ENCODE measurements at places on chromosomes 7 and 10. TPM values are rescaled to one million over a fixed set of nuclear protein-coding genes. Genes with fewer than 3 reads are reported as not detected.
A peak's percentile ranks its signal among the peaks of the same experiment; 100 is the strongest.

Gene ZCCHC24
- total RNA-seq, result 6.2 TPM

DNA sequence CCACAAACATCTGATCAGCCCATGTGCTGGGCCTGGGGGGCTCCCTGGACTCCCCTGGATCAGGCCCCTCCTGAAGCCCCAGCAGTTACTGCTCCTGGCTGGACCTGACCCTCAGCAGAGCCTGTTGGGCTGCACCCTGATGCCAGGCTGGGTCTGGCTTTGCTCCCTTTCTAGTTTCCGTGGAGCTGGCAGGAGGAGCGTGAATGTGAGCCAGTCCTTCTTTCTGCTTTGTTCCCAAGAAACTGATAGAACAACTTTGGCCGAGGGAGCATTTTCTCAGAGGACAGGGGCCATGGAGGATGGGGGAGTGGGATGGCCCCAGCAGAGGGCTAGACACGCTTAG lies 128.2 kb downstream of the NEURL1 start:
- H3K27me3 ChIP-seq, result no peaks in the 10 kb centered on the region
- H3K4me1 ChIP-seq, result no peaks in the 10 kb centered on the region
- peaks cover 5% of the 10 kb centered on the region for H3K36me3 ChIP-seq
- H3K27ac ChIP-seq, result no peak overlapping the region

- no peaks in the 10 kb centered on the region for H3K27me3 ChIP-seq
- H3K4me1 ChIP-seq, result no peaks in the 10 kb centered on the region
- no peak overlapping the region for H3K4me3 ChIP-seq
- no peak for DNase-seq
- H3K36me3 ChIP-seq, result no peaks in the 10 kb centered on the region
These were observed 615.3 kb upstream of the MGMT start for GRCh38 chr10:128851726-128852125.

GRCh38 chr7:23247046-23247602 lies 549 bp downstream of the GPNMB start:
- peaks cover 5% of the 10 kb centered on the region for H3K4me1 ChIP-seq
- no peak overlapping the region for H3K27ac ChIP-seq

- no peak overlapping the region for H3K27ac ChIP-seq
- no peaks in the 10 kb centered on the region for H3K4me1 ChIP-seq
- no peaks in the 10 kb centered on the region for H3K27me3 ChIP-seq
- H3K36me3 ChIP-seq, result no peaks in the 10 kb centered on the region
- DNase-seq, result no peak
These were observed 39.5 kb downstream of the WNT2 start for GRCh38 chr7:117283371-117283770.

DNA sequence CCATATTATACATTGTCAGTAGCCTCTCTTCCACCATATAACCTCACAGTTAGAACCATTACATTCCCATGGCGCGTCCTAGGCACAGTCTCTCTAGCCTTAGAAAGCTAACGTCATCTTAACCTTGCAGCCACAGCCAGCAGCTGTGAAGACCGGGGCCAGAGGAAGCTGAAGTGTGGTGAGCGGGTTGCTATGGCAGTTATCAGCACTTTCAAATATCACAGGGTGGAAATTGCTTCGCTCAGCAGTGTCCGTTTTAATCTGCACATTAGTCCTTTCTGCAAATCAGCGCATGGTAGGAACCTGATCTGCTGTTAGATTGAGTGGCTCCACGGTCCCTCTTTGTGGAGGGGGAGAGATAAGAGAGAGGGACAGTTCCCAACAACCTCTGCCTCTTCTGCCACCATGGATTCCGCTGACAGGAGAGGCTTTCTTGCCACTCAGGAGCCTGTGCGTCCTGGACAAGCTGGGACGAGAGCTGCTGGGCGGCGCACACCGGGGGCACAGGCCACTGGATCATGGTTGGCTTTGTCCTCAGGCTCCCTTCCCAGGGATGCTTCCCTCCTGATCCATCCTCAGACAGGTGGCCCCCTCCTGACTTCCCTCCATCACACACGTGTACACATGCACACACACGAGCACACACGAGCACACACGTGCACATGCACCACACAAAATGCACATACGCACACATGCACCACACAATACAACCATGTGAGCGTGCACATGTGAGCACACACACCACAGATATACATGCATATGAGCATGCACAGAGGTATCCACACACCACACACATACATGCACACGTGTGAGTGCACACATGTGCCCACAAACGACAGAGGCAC lies 93.8 kb downstream of the WDR37 start:
- H3K27me3 ChIP-seq, result peaks cover 2% of the 10 kb centered on the region
- H3K27ac ChIP-seq, result no peak overlapping the region
- no peaks in the 10 kb centered on the region for H3K36me3 ChIP-seq
- no peaks in the 10 kb centered on the region for H3K4me1 ChIP-seq
- no peak for DNase-seq

GRCh38 chr7:16559497-16560179 lies 33.0 kb downstream of the LRRC72 start:
- no peak overlapping the region for H3K27ac ChIP-seq
- H3K27me3 ChIP-seq, result no peaks in the 10 kb centered on the region
- no peak overlapping the region for H3K4me3 ChIP-seq

DNA sequence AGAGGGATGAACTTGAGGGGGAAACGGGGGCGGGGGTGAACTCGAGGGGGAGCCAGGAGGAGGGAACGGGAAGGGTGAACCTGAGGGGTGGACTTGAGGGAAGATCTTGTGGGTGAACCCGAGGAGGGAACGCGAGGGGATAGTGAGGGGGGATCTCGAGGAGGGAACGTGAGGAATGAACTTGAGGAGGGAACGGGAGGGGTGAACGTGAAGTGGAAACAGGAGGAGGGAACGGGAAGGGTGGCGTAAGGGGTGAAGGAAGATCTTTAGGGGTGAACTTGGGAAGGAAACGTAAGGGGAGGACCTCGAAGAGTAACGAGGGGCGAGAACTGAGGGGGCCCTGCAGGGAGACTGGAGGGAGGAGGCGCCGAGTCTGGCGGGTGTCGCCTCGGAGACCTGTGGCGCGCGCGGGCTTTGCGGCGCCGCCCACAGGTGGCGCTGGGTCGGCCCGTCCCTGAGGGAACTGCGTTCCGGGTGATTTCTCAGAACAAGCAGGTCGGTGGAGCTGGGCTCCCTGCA lies 651 bp downstream of the MYO3A start:
- H3K27ac ChIP-seq, result no peak overlapping the region
- no peaks in the 10 kb centered on the region for H3K27me3 ChIP-seq
- H3K36me3 ChIP-seq, result no peaks in the 10 kb centered on the region
- peak overlapping the region; percentile 77 for H3K4me3 ChIP-seq

DNA sequence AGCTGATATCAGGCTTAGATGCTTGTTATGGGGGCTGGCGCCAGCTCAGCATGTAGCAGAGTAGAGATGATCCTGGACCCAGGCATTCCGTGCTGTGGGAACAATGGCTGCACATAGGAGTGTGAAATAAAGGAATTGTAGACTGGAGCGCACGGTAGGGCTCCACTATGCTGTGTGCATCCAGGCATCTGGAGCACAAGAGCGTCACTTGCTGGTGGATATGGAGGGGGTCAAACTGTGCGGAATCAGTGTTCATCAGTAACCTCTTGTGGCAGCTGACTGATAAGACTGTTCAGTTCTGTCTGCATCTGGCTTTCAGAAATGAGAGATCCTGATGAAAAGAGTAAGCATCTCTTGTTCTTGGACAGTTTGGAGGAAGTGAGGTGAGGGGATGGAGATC lies 55.8 kb downstream of the ZNF503 start:
- no peak overlapping the region for H3K27ac ChIP-seq
- no peak for DNase-seq
- H3K27me3 ChIP-seq, result no peaks in the 10 kb centered on the region
- no peaks in the 10 kb centered on the region for H3K36me3 ChIP-seq
- H3K4me1 ChIP-seq, result no peaks in the 10 kb centered on the region
- H3K4me3 ChIP-seq, result no peak overlapping the region

- H3K27ac ChIP-seq, result no peak overlapping the region
- no peaks in the 10 kb centered on the region for H3K4me1 ChIP-seq
- no peaks in the 10 kb centered on the region for H3K27me3 ChIP-seq
- DNase-seq, result no peak
- H3K36me3 ChIP-seq, result peaks cover 32% of the 10 kb centered on the region
These were observed 11.2 kb upstream of the STK31 start for GRCh38 chr7:23698822-23699221.

DNA sequence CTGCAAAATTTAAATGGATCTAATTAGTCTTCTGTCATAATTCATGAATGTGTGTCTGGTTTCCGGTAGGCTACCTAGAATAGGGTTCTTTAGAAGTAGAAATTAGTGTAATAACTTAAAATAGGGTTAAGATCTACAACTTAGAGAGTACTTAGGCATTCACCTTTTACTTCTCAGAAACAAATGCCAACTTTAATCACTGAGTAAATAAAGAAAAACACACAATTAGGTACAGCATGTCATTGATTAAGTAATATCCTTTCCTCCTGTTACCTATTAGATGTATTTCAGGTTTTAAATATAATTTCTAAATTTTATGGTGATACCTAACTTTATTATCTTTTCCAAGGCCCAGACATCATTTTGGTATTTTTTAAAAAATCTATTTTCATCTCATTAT lies 9.3 kb downstream of the ANKRD7 start:
- DNase-seq, result no peak
- H3K36me3 ChIP-seq, result no peaks in the 10 kb centered on the region
- no peaks in the 10 kb centered on the region for H3K4me1 ChIP-seq
- H3K27ac ChIP-seq, result no peak overlapping the region

DNA sequence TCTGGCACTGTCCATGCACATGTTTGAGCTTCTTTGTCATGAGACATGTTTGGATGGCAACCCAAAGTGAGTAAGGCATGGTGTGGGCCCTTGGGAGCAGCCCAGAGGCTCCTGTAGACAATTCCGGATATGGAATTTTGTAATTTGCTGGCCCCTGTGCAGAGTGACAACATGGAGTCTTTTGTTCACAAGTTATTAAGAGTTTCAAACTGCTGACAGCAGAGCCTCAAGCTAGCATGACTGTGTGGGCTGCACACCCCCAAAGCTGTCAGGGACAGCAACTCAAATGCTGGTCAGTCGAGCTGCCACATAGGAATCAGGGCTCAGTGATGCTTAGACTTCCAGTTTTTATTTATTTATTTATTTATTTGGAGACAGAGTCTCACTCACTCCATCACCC lies 7.0 kb upstream of the MYL7 start:
- no peak for DNase-seq
- H3K27ac ChIP-seq, result no peak overlapping the region
- H3K36me3 ChIP-seq, result no peaks in the 10 kb centered on the region
- no peak overlapping the region for H3K4me3 ChIP-seq
- H3K27me3 ChIP-seq, result peaks cover 20% of the 10 kb centered on the region

DNA sequence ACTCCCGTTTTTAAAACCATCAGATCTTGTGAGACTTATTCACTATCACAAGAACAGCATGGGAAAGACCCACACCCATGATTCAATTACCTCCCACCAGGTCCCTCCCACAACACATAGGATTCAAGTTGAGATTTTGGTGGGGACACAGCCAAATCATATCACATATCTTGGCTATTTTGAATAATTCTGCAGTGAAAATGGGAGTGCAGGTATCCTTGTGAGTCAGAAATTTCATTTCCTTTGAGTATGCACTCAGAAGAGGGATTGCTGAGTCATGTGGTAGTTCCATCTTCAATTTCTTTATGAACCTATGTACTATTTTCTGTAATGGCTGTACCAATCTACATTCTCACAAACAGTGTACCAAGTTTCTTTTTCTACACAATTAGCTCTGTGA lies 125.8 kb downstream of the ANKRD7 start:
- no peak for DNase-seq
- H3K4me3 ChIP-seq, result no peak overlapping the region
- H3K4me1 ChIP-seq, result no peaks in the 10 kb centered on the region
- H3K27me3 ChIP-seq, result no peaks in the 10 kb centered on the region
- H3K27ac ChIP-seq, result no peak overlapping the region
- no peaks in the 10 kb centered on the region for H3K36me3 ChIP-seq

GRCh38 chr10:4488904-4489303 lies 337.1 kb upstream of the AKR1E2 start:
- H3K27ac ChIP-seq, result no peak overlapping the region
- no peak for DNase-seq
- no peaks in the 10 kb centered on the region for H3K27me3 ChIP-seq
- no peaks in the 10 kb centered on the region for H3K4me1 ChIP-seq

DNA sequence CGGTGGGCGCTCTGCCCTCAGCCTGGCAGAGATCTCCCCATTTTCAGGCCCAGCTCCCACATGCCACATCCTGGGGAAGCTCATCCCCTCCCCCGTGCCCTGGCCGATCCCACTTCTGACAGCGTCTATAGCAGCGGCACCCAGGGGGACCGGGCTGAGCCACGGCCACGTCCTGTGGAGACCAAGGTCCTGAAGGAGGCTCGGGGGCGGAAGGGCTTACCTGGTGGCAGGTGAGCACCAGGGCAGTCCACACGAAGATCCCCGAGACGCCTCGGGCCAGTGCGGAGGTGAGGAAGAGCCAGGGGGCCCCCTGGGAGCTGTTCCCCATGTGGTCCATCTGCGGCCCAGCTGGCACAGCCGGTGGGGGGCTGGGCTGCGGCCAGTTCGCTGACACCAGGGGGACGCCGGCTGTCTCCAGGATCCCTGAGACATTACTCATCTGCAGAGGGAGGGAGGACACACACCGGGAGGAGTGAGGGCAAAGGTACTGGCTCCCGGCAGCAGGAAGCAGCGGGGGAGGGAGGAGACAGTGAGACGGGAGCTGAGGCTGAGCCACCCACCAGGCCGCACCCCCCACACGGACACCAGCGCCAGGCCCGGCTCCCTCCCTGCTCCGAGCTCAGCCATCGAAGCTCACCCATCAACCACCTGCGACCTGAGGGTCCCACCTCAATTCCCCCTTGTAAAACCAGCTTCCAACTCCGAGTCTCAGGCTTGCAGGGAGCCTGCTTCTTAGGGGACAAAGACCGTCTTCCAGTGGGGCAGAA lies 776 bp downstream of the TMEM184A start:
- no peak overlapping the region for H3K27ac ChIP-seq
- H3K4me1 ChIP-seq, result peaks cover 11% of the 10 kb centered on the region
- no peaks in the 10 kb centered on the region for H3K36me3 ChIP-seq

DNA sequence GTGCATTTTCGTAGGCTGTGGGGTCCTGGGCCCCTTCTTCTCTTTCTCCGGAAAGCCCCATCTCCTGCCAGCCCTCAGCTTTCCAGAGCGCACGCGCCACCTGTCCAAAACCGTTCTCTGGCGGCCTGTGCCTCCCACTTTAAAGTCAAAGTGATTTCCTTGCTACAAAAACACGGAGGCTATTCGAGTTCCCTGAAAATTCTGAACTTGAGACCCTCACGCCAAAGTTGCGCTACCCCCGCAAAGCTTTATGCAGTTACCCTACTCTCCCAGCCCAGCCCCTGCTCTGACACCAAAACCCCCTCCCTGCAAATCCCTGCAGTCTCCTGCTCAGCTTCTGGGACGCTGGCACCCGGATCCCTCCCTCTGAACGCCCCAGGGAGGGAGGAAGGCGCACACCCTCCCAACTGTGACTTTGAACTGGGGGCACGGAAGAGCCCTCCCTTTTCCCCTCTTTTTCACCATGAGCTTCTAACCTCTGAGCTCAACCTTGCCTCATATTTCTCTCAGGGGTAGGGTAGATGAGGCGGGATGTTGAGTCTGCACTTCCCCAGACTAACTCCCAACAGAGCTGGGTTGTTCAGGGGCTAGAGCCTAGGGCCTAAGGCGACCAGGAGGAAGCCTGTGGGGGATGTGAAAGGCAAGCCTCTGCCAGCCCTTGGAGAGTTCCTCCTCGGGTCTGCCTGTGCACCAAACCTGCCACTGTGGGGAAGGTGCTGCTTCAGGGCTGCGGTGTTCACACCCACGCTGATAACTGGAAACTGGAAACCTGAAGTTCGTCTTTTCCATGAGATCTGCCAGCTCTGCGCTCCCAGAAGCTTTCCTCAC lies 2.7 kb upstream of the PAX4 start:
- H3K4me3 ChIP-seq, result peak overlapping the region; percentile 72
- H3K27me3 ChIP-seq, result peaks cover 9% of the 10 kb centered on the region
- H3K36me3 ChIP-seq, result no peaks in the 10 kb centered on the region
- peak; percentile 73 for DNase-seq
- H3K4me1 ChIP-seq, result peaks cover 7% of the 10 kb centered on the region

All from H1 (cell line).